Activated CD4-positive, alpha-beta T cell treated with anti-CD3 and anti-CD28 coated beads, Interleukin-2, amount 10 ng/mL, durations not matched to agents 24 days and 14 days (primary cell): ENCODE measurements at places on chromosomes 12 and 14.

- no peak for DNase-seq
Observed at GRCh38 chr12:113063396-113064350, 7.1 kb downstream of the DTX1 start.

DNA sequence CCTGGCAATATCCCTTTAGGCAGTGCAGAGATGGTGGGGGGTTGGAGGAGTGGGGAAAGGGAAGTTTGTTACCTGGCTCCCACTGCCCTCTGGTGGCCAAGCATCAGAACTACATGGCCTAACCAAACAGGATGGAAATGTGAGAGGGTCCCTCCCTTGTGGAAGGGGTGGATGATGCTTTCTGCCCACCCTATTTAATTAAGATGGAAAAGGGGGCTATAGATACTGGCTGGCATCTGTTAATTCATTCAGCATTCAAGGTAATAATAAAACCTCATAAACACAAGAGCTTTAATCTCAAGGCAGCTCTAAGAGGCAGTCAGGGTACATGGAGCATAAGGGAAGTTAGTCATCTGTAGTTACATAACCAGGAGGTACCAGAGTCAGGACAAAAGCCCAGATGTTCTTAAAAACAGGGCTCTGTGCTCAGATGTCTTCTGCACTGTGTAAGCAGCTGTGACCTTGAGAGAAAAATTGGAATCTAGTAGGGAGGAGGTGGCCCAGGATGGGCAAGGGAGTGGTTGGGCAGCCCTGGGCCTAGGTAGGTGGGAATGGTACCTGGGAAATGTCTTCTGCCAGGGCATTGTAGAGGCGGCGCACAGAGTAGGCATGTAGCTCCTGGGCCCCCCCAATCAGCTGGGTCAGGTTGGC is 4.6 kb downstream of the AP1G2 start:
- peak; percentile 88 for DNase-seq

DNA sequence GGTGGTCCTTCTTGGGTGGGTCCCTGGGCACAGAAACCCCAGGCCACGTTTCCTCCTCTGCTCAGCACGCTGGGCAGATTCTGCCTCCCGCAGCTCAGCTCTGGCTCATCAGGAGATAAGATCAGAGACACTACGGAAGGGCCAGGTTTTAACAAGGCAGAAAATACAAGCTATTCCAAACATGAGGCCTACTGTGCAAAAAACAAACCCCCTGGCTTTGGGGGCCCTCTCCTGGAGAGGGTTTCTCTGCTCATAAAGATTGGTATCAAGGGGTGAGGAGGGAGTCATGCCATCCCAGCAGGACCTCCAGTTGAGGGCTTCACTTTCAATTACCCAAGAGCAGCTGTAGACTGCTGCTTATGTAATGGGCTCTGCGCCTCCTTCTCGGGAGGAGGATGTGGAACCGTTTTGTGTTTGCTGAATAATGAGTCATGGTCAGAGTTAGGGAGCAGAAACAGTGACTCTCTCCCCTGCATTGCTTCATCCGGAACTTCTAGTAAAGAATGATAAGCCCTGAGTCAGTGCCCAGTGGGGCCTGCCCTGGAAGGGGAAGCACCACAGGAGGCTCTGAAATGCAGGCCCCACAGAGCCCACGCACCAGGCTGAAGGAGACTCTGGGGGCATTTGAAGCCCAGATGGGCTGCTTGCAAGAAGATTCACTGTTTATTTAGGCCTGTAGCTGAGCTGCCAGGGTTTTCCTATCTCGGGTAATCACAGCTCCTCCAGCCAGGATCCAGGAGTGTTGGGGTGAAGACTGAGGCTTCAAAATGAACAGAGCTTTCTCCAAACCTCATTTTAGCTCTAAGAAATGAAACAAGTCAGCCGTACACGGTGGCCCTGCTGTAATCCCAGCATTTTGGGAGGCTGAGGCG is 79.3 kb downstream of the SSPN start:
- DNase-seq, result peak; percentile 75

- DNase-seq, result no peak
Observed at GRCh38 chr12:130484221-130484620, 146.5 kb downstream of the PIWIL1 start.

- DNase-seq, result peak; percentile 78
Observed at GRCh38 chr14:68282479-68283377, 463.1 kb downstream of the RAD51B start.

- DNase-seq, result no peak
Observed at GRCh38 chr12:12800406-12801180, 12.6 kb upstream of the DDX47 start.

DNA sequence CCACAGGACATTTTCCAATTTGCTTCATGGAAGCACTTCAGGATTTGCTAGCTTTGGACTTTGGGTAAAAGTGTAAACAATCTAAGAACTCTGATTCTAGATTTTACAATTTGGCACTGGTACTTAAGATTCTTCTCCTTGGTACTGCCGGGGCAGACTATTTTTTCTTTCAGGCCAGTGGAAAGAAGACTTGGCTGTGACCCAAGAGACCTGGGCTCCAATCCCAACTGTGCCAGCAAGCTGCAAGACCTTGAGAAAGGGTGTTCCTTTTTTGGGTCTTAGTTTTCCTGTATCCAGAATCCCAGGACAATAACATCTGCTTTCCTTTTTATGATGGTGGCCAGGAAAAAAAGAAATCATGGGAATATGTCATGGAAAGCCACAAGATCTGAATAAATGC is 148.1 kb upstream of the CRY1 start:
- DNase-seq, result no peak

- no peak for DNase-seq
Observed at GRCh38 chr12:130308393-130308792, 29.3 kb upstream of the PIWIL1 start.

DNA sequence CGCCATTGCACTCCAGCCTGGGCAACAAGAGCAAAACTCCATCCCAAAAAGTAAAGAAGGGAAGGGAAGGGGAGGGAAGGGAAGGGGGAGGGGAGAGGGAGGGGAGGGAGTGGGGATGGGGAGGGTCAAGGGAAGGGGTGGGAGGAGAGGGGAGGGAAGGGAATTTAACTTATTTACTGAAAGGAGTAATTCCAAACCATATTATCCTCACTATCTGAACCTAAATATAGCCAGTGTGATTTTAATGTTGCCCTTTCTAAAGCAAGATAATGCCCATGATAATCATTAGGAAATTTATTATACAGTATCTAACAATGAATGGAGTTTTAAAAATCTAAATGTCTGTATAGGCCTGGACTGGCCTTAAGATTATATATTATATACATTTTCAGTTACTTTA is 7.3 kb downstream of the SMIM10L1 start:
- no peak for DNase-seq

DNA sequence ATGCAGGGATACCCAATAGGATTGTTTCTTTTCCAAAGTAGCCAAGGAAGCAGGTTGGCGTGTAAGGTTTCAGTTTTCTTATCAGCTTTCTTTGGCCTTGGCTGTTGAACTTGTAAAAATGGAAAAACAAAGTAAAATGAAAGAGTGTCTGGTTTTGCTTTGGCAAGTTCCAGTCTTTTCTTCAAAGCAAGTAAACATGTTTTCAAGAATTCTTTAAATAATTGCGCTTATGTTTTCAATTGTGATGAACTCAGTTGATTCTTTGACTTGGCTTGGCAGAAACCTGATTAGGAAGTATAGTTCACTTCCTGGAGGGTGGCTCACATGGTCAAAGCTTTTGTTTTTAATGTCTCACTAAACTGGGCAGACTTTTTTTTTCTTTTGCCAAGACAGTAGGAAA is 112.2 kb upstream of the USP44 start:
- no peak for DNase-seq

DNA sequence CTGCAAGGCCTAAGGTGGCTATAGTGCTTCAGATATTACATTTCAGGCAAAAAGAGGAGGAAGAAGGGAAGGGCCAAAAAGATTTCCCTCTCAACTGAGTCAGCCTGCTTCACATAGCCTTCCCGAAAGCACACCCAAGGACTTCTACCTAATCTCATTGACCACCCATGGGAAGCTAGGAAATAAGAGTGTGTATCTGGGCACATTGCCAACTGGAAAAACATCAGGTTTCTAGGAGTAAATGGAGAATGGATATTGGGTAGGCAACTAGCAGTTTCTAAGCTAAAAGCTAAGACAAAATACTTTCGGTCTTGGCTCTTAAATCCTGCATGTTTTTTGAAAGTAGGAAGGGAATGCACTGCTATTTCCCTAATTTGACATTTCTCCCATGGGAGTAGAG is 221.7 kb upstream of the GRIP1 start:
- no peak for DNase-seq

DNA sequence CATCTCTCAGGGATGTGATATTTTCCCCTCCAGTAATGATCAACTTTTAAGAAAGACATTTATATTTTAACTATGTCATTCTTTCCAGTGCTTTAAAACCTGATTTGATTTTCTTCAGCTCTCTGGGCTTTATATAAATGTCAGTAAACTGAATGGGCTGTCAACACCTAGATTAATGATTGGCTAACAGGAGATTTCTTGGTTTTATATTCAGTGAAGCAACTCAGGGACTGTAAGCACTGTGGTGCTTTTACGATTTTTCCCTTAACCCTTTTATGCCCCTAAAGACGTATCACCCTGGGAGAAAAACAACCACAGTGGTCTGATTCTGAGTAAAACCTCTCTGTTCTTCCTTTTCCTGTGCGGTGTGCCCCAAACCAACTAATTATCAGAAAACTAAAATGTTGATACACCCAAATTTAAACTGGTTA is 38.0 kb downstream of the PTGER2 start:
- peak; percentile 93 for DNase-seq

DNA sequence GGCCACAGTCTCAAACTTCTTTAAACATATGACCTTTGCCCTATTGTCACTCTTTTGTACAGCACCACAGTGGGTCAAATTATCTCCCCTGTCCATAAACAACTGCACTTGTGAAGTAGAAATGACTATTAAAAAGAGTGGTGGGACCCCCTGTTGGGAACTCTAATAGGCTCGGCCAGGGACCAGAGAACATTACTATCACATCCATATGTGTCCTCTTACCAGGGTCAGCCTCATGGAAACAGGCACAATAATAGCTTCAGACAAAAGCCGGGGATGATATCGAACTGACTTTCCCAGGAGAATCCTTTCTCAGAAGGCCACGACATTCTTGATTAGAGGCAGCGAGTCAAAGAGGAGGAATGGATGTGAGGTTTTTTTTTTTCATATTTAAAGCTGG is 96.6 kb downstream of the NKX2-1 start:
- no peak for DNase-seq

GRCh38 chr14:79967001-79967400 is 244.3 kb downstream of the DIO2 start:
- no peak for DNase-seq

DNA sequence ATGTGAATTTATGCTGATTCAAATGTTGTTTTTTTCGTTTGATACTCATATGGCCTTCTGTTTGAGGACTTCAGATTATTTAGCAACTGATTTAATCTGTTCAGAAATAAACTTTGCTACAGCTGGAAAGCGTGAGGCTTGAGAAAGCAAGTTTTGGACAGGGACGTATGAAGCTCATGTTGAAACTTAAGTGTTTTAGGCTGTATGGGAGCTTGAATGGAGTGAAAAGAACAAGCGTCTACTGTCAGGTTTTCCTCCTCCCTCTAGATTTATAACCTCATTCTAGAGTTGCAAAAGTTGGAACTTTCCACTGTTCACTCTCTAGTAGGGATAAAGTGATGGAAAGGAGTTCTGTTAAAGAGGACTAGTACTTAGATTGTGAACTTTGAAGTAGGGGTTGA is 1.0 kb downstream of the PRPF39 start:
- DNase-seq, result no peak

DNA sequence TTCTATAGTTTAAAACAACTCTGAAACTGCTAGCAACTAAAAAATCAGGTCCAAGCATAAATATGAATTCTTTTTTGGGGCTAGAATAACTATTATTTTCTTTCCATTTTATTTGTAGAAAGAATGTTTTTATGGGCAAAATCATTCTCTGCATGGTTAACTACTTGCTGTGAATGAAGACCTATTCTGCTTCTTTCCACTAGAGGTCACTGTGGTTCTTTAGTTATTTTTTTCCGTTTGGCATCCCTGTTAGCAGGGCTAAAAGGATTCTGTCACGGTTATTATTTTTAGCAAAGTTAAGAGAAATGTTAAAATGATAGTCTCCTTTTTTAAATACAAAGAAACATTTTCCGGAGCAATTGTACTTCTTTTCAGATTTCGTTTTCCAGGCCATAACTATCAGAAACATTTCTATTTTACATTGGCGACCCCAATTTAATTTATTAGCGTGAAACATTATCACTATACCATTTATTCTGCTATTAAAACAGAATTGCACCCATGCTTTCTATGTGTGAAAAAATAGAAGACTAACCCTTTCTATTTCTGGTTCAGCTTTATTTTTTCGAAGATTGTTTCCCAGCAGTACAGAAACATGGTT is 404.8 kb downstream of the ATP23 start:
- DNase-seq, result no peak

GRCh38 chr12:27099629-27100028 is 17.3 kb upstream of the C12orf71 start:
- DNase-seq, result no peak

GRCh38 chr14:90580377-90581335 is 183.8 kb downstream of the CALM1 start:
- DNase-seq, result no peak

GRCh38 chr14:77265187-77265515 is 5.9 kb downstream of the NGB start:
- no peak for DNase-seq

GRCh38 chr12:53862831-53863230 is 75.8 kb upstream of the HOXC13 start:
- DNase-seq, result peak; percentile 17

GRCh38 chr12:55727643-55728185 is 1.1 kb downstream of the CD63 start:
- no peak for DNase-seq

GRCh38 chr12:130992448-130992847 is 38.7 kb downstream of the ADGRD1 start:
- no peak for DNase-seq

DNA sequence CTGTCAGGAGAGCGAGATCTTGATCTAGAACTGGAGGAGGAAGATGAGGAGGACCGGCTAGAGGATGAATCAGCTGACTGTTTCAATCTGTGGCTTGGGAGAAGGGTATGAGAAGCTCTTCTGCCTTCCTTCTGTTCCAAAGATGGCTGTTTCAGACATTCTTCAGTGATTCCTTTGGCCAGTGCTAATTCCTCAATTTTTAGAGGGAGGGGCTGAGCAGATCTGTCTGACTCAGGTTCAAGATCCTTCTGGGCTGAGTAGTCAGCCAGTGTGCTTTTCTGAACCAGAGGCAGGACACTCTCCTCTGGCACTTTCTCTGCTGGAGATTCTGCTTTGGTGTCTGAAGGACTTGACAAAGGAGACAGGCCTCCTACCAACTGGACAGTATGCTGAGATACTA is 15.2 kb downstream of the ACIN1 start:
- DNase-seq, result no peak

DNA sequence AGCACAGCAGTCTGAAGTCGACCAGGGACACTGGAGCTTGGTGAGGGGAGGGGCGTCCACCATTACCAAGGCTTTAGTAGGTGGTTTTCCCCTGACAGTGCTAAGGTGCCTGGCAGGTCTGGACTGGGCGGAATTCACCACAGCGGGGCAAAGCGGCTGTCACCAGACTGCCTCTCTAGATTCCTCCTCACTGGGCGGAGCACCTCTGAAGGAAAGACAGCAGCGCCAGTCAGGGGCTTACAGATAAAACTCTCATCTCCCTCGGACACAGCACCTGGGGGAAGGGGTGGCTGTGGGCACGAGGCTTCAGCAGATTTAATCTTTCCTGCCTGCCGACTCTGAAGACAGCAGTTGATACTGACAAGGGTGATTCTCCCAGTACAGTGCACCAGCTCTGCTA is 39.1 kb downstream of the DDHD1 start:
- no peak for DNase-seq
